Activated T-cell treated with anti-CD3 and anti-CD28 coated beads, Interleukin-2, amount 50 U/mL, for 72 hours (primary cell): ENCODE measurements at places on chromosomes 3 and 15. TPM values are rescaled to one million over a fixed set of nuclear protein-coding genes. Genes with fewer than 3 reads are reported as not detected.

GRCh38 chr3:127365163-127365798 is 77.4 kb upstream of the PRR20G start:
- peaks cover 22% of the 10 kb centered on the region for H3K27me3 ChIP-seq
- DNase-seq: no peak
- H3K27ac ChIP-seq: no peak overlapping the region
- H3K4me3 ChIP-seq: no peak overlapping the region
- no peaks in the 10 kb centered on the region for H3K36me3 ChIP-seq
- no peaks in the 10 kb centered on the region for H3K4me1 ChIP-seq

ELP6 gene
- total RNA-seq: 45.5 TPM

GRCh38 chr3:53102601-53103147 is 27.6 kb downstream of the RFT1 start:
- H3K4me3 ChIP-seq: peak overlapping the region; percentile 89
- H3K27ac ChIP-seq: peak overlapping the region; percentile 98
- H3K27me3 ChIP-seq: no peaks in the 10 kb centered on the region
- H3K36me3 ChIP-seq: peaks cover 2% of the 10 kb centered on the region
- DNase-seq: peak; percentile 55

ACKR2 gene
- total RNA-seq: 1.1 TPM

AADACL2 gene
- total RNA-seq: not detected

DNA sequence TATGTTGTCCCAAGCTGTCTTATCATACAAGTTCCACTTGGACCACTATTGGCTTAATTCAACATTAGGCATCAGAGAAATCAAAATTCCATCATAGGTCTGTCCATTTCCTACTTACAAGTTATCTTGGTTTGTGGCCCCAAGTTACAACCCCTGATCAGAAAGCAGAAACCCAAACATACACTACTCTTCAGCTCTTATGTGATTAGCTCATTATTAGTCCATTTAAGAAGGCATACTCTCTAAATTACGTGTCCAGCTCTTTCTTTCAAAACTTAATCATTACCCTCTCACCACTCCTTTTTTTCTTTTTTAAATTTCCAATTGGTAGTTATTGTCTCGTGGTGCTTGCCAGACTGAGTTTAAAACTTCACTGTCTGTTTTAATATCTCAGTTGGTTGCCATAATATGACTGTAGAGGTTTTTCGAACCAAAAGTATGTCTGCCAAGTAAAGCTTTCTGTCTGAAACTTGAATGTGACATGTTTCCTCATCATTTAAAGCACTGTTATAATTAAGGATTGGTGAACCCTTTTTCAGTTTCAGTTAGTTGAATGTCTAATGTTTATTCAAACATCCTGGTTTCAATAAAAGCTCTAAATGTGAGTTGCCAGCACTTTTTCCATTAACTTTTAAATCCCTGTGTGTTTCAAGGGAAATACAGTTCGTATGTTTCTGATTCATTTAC is 150.3 kb downstream of the SAMMSON start:
- peaks cover 8% of the 10 kb centered on the region for H3K27me3 ChIP-seq
- H3K27ac ChIP-seq: no peak overlapping the region
- H3K36me3 ChIP-seq: no peaks in the 10 kb centered on the region
- no peak for DNase-seq
- no peaks in the 10 kb centered on the region for H3K4me1 ChIP-seq

- H3K4me1 ChIP-seq: no peaks in the 10 kb centered on the region
- H3K27me3 ChIP-seq: no peaks in the 10 kb centered on the region
- H3K36me3 ChIP-seq: no peaks in the 10 kb centered on the region
- DNase-seq: no peak
- H3K27ac ChIP-seq: no peak overlapping the region
- H3K4me3 ChIP-seq: no peak overlapping the region
Measured at GRCh38 chr3:81437683-81438082, 323.8 kb downstream of the GBE1 start.

GRCh38 chr15:73599934-73600333 is 33.3 kb downstream of the NPTN start:
- no peak for DNase-seq
- H3K4me3 ChIP-seq: no peak overlapping the region
- no peaks in the 10 kb centered on the region for H3K27me3 ChIP-seq
- no peak overlapping the region for H3K27ac ChIP-seq

STRC gene
- total RNA-seq: 3.3 TPM
